ENCODE measurements at places on chromosomes 6 and 20.

- DNase-seq: no peak
Observed at GRCh38 chr6:82097676-82098075, 149.9 kb downstream of the IBTK start.

DNA sequence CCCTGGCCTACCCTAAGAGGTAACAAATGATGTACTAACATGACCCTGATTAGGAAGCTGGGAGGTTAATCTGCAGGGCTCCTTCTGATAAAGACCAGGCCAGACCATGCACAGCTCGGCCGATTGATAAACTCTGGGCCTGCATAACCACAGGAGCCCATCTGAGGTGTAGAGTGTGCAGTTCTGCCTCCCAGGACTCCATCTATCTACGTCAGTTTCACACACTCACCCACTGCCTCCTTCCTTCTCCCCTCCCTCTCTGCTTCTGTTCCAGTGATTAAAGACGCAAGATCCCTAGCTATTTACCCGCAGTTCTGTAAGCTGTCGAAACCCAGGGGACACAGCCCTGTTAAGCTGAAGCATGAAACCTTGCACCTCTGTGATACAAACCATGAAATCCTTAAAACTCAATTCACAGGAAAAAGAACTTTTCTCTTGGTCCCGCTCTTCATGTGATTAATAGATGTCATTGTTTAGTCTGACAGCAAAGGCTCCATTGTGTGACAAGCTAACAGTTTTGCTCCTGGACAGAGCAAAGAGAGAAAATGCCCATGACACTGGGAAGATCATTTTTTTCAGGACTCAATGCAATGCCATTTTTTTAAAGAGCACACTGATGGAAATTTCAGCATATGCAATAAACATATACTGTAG, 470.6 kb downstream of the MAFB start:
- no peak for DNase-seq

DNA sequence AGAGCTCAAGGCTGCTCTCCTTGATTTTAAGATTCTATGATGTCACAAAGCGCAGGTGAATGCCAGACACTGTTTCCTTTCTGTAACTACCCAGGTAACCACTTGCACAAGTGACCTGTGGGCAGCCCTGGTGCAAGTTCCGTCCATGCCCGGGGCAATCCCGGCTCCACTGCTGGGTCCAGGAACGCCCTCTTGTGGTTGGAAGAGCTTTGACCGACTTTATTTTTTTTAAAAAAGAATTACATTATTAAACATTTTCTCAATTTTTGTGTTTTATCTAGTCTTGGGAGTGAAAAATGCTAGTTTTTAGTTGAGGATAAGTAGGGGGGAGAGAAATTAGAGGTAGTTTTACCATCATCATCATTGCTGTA, 695.2 kb downstream of the QKI start:
- no peak for DNase-seq

GRCh38 chr6:105900125-105900937, 185.8 kb upstream of the PRDM1 start:
- no peak for DNase-seq

DNA sequence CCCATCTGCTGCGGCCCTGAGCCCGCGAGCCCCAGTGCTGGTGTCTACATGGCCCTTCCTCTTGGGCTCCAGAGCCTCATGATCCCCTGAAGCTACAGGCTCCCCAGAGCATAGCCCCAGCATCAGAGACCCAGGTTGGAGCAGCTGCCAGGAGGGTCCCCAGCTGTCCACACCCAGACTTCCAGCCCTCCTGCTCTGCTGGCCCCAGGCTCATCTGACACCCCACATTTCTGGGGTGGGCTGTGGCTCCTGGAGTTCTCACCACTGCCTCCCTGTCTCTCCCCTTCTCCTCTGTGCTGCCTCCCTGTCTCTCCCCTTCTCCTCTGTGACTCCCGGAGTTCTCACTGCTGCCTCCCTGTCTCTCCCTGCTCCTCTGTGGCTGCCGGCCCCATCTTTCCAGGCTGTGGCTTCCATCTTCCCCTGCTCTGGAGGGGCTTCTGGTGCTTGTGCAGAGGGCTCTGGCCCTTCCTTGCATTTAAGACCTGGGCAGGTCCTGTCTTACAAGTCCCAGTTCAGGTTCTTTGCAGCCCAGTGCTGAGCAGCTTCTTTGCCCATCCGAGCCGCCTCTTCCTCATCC, 108.1 kb downstream of the ERMARD start:
- no peak for DNase-seq

DNA sequence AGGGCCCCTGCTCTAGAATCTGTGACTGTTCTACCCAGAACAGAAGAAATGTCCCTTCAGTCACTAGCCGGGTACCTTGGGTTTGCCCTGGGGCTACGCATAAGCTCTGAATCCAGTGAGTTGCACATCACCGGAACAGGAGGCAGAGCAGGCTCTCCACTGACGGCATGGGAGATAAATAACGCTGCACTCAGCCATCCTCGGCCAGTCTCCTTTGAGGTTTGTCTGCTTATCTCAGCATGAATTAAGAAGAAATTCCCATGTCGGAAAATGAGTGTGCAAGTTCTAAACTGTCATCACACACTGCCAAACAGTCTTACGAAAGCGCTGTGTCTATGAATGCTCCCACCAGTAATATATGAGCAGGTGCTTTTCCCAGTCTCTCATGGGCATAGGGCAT, 90.8 kb downstream of the FAM50B start:
- DNase-seq: no peak

- no peak for DNase-seq
Observed at GRCh38 chr20:46789339-46790028, 80.0 kb downstream of the SLC2A10 start.

DNA sequence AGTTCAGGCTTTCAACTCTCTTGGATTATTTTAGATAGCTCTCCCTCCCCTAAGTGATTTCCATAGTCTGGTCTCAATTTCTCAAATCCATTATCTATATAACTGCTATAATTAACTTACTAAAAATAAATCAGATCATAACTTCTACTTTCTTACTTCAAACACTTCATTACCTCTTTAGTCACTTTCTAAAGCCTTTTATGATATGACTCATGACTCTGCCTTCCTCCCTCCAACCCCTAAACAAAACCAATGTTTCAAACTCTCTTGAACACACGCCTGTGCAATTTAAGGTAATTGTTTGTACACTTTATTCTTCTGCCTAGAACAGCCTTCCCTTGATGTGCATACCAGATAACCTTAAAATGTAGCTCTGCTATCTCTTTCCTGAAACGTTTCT, 100.5 kb downstream of the LMBRD1 start:
- DNase-seq: no peak

DNA sequence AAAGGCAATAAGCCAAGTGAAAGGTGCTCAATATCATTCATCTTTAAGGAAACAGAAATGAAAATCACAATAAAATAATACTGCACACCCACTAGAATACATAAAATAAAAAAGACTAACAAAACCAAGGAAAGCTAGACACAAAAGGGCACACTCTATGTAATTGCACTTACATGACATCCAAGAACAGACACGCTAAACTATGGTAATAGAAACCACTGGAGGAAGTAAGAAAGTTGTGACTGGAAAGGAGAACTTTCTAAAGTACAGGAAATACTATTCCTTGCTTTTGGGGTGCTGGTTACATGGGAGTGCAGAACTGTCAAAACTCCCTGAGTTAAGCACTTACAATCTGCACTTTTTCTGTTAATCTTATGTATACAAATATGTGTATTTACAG, 253.7 kb upstream of the RUNX2 start:
- DNase-seq: no peak

GRCh38 chr20:45781391-45781931, 10.2 kb downstream of the WFDC3 start:
- no peak for DNase-seq

GRCh38 chr6:12963567-12963966, 247.0 kb downstream of the PHACTR1 start:
- DNase-seq: no peak

- no peak for DNase-seq
Observed at GRCh38 chr6:105374010-105374420, 28.9 kb downstream of the PREP start.

GRCh38 chr6:36805917-36806316, 33.3 kb downstream of the CPNE5 start:
- DNase-seq: no peak

DNA sequence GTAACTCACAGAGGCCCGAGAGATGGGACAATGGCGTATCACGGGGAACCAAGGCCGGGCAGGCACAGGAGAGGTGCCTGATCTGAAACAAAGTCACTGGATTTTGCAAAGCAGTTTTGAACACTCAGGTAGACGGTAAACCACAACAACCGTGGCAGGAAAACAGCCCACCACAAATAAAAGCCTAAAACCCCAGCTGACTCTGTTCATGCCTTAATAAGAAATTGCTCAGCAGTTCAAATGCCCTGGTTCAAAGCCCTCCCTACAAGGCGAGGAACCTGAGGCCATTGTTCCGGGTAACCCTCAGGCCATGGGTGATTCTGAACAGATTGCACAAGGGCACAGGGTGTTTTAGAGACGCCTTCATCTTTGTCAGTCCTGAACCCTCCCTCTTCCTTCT, 114.2 kb downstream of the MAP3K7 start:
- DNase-seq: no peak

DNA sequence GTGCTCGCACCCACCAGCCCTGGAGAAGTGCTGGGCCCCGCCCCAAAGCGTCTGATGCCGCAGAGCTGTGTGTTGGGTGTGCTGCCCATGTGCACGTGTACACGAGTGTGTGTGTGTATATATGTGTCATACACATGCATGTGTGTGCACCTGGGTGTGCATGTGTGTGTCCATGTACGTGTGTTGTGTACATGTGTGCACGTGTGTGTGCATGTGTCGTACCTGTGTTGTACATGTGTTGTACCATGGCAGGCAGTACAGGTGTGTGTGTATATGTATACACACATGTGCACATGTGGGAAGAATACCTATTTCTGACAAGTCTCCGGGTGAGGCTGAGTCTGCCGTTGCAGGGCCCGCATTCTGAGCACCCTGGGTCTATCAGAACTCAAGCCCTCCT, 6.2 kb upstream of the MRGBP start:
- DNase-seq: no peak

DNA sequence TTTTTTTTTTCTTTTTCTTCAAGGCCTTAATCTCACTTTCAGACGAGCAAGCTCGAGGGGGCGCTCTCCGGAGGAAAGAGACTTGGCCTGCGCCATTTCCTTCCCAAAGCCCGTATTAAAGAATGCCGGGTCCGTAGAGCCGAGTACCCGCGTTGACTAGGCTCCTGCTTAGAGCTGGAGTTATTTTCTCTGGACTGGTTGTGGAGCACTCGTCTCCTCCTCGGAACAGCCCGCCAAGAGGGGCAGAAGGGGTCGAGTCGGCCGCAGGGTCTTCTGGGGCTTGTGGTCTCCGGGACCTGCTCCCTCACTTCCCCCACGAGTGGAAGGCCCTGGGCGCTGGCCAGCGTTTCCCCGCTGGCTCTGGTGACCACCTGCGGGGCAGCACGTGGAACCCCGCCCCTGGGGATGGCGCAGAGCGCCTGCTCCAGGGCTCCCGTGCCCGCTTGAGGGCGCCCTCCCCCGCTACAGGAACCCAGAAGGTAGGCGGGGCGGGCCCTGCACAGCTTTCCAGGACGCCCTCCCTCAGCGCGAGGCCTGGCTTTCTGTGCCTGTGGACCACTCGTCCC, 2.7 kb upstream of the MEI4 start:
- no peak for DNase-seq

GRCh38 chr6:162029873-162030576, 697.5 kb downstream of the PRKN start:
- DNase-seq: no peak

- no peak for DNase-seq
Observed at GRCh38 chr6:139732451-139732850, 358.0 kb upstream of the CITED2 start.

DNA sequence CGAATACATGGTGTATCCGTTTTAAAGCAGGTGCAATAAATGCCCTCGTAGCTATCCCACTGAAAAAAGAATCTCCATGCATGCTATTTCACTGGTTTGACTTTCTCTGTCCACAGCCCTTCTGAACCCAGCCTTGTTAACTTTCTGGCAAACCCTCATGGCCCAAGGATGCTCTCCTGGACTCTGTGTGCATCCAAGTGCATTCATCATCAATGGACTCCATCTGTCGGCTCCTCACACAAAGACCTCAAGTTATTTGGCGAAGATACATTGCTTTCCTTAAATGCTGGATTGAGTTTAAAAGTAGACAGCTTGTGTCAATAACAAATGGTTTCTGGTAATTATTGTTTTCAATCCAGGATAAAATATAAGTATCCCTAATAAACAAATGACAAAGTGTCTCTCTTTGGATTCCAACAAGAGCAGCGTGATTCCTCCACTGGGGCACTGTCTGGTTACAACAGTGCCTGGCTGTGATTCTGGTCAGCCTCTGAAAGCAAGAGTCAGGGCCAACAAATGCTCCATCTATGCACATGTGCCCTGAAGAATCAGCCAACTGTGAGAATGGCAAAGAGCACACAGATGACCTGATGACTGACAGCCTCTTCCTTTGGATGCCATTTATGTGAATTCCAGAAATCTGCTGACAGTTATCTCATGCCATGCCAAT, 55.7 kb downstream of the FYN start:
- DNase-seq: no peak

- DNase-seq: no peak
Observed at GRCh38 chr6:53532061-53532797, 12.7 kb downstream of the GCLC start.
